ENCODE measurements at places on chromosomes 3 and 15.

DNA sequence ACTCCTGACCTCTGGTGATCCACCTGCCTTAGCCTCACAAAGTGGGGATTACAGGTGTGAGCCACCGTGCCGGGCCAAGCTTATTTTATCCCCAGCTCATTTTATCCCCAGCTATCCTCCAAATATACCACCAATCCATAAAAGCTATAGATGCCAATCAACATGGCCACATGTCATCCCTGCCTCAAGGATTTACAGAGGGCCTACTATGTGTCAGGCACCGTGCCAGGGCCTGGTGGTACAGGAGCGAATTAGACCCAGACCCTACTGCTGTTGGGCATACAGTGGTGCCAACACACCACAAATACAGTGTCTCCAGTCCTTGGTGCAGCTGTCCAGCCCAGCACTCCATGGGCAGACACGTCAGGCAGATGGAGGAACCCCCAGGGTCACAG lies 73.4 kb downstream of the SCN5A start:
- no peak for DNase-seq

DNA sequence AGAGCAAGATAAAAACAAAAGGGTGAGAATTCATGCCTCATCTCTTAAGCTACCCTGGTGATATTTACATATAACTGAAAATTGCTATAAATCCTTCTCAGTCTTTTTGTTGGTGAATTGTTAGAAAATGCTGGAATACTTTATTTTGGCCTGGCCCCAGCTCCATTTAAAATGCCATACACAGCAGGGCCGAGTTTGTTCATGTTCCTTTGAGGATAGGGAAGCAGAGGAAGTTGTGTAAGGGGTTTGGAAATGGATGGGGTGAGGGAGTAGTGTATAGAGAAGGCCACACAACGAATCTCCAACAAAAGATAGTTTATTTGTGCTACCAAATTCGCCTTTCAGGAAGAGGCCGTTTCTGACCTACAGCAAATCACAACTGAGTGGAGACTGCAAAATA lies 78.6 kb upstream of the ADAMTS9 start:
- no peak for DNase-seq

- no peak for DNase-seq
Measured at GRCh38 chr3:168165390-168166269, 69.9 kb upstream of the GOLIM4 start.

DNA sequence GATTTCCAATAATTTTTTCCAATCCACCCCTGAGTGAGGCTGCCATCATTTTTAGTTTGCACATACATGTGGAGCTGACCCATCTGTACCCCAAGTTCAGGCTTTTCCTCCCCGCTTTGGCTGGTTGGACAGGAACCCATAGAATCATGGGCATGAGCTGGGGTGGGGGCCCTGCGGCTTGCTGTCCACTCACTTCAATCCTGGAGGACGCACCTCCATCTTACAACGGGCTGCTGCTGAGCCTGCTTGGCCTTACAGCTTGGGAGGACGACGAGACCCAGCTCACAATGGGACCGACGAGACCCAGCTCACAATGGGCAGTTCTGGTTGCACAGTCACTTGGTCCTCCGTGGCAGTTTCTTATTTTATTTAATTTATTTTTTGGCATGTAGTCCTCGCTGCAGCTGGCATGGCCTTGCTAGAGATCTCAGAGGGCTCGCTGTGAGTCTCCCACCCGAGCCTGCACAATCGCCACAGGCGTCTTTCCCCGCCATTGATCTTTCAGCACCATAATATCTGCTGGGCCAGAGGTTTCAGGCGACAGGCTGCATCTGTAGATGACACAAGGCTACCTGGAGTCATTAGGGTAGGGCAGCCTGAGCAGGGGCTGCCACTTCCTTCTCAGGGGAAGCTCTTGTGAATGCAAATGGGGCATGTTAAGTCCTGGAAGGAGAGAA lies 19.6 kb upstream of the EPHB3 start:
- no peak for DNase-seq

- DNase-seq, result no peak
Measured at GRCh38 chr3:192128922-192129321, 598.4 kb downstream of the FGF12 start.

DNA sequence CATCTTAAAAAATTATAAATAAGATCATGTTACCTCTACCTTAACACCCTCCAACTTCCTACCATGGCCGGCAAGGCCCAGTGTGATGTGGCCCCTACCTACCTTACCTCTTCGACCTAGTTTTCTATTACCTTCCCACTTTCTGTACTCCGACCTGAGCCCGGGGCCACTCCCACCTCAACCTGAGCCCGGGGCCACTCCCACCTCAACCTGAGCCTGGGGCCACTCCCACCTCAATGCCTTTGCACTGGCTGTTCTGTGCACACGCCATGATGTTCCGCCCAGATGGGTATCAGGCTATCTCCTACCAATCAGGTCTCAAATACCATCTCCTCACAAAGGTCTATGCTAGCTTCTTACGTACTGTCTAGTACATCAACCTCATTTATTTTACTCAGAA lies 66.8 kb upstream of the XXYLT1 start:
- DNase-seq, result no peak

DNA sequence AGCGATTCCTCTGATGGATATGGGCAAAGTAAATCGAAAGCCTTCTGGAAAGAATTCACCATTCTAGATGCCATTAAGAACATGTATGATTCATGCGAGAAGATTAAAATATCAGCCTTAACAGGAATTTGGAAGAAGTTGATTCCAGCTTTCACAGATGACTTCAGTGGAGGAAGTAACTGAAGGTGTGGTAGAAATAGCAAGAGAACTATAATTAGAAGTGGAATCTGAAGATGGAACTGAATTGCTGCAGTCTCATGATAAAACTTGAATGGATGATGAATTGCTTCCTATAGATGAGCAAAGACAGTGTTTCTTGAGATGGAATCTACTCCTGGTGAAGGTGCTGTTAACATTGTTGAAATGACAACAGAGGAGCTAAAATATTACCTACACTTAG lies 30.1 kb upstream of the TBC1D23 start:
- no peak for DNase-seq

DNA sequence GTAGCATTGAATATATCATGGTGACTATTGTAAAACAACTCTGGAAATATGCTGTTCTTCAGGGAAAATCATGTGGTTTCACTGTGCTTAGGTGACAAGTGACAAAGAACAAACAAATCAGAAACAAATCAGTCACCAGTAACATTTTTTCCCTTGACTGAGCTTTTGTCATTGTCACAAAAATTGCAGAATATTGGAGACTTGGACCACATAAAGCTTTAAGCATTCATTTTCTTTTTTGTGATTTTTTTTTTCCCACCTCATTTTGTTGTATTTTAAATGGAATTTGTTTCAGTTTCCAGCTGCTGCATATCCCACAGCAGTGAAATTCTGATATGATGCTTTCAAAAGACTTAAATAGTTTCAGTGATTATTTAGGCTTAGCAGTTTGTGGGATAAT lies 1088.4 kb downstream of the OTOL1 start:
- DNase-seq, result no peak

DNA sequence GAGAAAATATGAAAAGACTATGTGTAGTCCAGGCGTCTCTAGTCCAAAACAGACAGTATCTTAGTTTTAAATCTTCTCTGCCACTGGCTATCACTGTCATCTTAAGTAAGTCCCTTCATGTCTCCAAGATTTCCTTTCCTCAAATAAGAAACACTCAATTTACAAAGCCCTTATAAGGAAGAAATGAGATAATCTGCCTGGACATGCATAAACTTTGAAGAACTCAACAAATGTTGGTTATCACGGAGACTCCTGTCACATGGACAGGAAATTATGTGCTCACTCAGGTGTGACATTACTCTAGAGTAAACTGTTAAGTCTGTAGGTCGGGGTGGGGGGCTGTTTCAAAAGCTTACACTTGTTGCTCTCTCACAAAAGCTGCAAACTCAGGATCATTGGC lies 91.9 kb downstream of the IMPG2 start:
- DNase-seq, result no peak

DNA sequence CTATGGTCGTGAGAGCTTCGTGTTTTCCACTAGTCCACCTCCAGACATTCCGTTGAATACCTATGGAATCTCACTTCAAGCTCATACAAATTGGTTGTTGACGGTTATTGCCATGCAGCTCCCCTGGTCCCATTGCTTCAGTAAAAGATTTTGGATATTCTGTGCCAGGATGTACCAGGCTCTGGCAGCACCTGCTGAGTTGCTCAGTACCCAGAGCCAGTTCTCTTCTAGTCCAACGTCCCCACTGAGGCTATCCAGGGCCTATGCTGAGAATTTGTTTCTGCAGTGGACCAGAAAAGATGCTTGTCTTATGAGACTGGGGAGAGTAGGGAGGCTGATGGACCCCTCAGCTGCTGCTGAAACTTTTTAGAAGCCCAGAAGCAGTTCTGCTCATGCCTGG lies 278.9 kb downstream of the FEZF2 start:
- no peak for DNase-seq

DNA sequence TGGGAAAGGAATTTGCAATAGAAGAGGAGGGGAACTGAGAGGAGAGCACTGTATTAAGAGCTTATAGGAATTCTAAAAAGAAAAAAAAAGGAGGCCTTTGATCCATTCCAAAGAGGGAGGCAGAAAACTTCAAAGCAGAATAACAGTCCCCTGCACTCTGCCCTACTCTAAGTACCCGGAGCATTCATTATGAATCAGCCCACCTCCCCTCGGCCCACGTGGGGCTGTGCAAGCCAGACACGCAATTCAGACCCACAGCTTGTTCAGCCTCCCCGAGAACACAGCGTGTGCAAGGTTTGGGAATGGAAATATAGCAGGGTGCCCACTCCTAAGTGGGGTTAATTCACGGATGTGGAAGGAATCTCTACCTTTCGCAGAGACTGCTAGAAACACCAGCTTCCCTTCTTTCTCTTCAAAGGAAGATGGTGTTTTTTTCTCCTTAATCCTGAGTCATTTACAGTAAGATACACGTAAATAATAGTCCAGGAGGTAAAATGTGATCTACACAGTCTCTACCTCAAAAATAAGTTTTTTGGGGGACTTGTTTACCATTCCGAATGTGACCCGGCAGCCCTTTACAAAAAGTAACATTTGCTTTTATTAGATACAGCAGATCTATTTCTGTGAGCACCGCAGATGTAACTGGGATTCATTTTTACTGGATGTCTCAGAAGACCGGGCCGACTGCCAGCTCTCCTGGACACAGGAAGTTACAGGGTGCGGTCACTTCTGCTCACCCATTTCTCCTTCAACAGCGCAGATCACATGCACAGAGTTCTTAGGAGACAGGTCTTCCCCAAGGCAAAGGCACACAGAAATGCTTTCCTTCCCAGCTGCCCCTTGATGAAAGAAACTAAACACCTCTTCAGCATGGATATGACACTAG lies 768.5 kb upstream of the CFAP20DC start:
- no peak for DNase-seq

GRCh38 chr3:194667363-194667762 lies 4.6 kb downstream of the LSG1 start:
- DNase-seq, result no peak

DNA sequence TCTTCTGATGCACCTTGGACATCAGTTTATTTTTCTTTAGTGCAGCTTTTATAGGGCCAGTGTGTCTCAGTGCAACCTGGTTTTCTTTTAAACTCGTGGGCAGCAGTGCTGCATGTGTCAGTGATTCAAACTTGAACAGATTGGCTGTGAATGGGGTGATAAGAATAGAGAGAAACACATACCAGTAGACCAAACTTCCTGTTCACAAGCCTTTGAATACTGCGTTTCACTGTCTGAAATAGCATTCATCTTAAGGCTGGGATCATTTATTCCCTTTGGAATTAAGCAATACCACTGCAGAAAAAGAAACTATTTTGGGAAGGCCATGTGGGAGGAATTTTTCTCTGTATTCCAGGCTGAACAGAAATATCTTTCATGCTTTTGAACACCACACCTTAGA lies 51.7 kb downstream of the PHLDB2 start:
- no peak for DNase-seq

DNA sequence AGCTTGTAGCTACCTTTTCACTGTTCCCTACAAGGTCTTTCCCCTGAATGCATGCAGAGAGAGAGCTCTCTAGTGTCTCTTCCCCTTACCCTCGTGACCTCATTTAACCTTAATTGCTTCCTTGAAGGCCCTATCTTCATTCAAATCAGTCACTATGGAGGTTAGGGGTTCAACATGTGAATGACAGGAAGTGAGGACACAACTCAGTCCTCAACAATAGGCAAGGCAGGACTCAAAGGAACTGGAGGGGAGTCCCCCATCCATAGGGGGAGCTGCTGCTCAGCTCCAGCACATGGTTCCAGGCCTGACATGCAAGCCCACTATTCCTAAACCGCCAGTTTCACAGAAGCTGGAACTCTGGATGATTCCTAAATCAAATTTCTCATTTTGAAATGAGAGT lies 33.8 kb upstream of the GYG1 start:
- no peak for DNase-seq

DNA sequence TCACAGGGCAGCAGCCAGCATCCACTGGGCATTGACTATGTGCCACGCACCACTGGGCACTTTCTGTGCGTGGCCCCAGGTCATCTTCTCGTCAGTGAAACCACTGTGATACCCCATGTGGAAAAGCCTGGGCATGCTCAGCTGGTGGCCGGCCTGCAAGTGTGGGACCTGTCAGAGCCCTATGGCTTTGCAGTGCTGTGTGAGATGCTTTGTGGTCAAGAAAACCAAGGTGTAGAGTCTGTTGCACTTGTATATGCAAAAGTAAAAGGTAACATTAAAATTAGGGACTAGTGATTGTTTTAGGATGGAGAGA lies 69.5 kb downstream of the PGPEP1L start:
- no peak for DNase-seq

GRCh38 chr3:14151471-14152083 lies 26.7 kb downstream of the TMEM43 start:
- DNase-seq, result no peak

- DNase-seq, result no peak
Measured at GRCh38 chr15:55164284-55164683, 32.5 kb downstream of the RSL24D1 start.

DNA sequence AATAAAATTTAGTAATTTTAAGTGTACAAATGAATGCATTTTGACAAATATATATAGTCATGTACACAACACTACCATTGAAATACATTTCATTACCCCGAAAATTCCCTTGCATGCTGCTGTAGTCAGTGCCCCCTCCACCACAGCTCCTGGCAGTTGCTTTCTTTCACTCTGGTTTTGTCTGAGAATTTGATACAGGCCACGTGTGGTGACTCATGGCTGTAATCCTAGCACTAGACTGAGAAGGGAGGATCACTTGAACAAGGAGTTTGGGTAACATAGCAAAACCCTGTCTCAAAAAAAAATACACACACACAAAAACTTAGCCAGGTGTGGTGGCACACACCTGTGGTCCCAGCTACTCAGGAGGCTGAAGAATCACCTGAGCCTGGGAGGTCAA lies 65.4 kb downstream of the TFRC start:
- DNase-seq, result no peak

- no peak for DNase-seq
Measured at GRCh38 chr3:184937611-184938010, 125.6 kb downstream of the VPS8 start.
